ENCODE measurements at places on chromosomes 6 and 20. TPM values are rescaled to one million over a fixed set of nuclear protein-coding genes. Genes with fewer than 3 reads are reported as not detected.

DNA sequence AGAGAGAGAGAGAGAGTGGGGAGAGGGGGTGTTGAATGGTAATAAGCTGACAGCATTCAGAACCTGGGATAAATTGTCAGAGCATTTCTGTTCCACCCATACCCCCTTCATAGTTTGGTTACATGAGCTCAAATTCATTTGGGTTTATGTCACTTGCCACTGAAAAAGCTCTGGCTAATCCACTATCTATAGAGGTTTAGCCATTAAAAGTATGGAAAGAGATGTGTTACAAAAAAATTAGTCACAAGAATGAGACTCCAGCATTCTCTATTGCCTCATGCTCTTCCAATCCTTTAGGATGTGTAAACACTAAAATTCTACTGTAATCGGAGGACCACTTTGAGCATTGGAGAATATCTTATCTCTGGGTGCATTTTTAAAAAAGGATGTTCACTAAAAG is 297.6 kb upstream of the TCF21 start:
- no peak for DNase-seq

DNA sequence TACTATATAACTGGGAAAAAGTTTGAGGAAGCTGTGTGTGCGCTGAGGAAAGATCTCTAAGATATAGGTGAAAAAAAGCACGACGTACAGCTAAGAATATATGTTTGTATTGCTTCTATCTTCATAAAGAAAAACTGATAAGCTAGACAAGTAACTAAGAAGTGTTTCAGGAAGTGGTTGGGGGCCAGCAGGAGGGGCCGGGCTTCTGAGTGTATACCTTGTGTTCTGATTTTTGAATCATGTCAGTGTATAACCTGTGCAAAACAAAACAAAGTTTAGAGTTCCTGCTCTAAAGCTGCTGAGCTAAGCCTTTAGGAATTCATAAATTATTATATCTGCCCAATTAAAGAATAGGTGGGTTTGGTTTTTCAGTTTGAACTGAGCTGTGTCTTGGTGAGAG is 7.9 kb upstream of the OSER1 start:
- peak; percentile 76 for DNase-seq

DNA sequence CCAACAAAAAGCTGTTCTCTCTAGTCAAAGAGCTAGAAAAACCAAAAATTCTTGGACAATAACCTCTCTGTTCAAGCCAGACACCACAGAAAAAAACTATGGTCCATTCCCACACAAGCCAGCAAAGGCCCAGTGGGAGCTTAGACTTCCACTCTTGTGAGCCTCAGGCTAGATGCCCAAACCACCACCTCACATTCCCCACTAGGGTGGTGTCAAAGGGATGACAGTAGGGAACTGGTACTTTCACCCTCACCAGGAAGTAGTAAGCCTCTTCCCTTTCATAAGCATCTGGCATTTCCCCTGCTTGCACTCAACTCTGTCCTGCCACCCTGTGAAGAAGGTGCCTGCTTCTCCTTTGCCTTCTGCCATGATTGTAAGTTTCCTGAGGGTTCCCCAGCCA is 58.4 kb upstream of the RNF217 start:
- DNase-seq, result no peak

DNA sequence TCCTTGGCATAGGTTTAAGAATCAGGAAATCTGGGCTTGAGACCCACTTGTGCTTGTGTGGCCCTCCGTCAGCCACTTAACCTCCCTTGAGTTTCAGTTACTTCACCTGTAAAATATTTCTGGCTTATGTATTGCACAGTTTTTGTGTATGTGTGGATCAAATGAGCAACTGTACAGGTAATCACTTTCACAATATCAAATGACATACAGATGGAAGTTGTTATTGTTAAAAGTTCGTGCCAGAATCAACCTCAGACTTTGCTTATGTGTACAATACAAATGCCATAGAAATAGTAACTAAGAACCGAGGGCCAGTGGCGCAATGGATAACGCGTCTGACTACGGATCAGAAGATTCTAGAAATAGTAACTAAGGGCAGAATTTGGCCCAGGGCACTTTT is 65.6 kb upstream of the KIF13A start:
- DNase-seq, result no peak

DNA sequence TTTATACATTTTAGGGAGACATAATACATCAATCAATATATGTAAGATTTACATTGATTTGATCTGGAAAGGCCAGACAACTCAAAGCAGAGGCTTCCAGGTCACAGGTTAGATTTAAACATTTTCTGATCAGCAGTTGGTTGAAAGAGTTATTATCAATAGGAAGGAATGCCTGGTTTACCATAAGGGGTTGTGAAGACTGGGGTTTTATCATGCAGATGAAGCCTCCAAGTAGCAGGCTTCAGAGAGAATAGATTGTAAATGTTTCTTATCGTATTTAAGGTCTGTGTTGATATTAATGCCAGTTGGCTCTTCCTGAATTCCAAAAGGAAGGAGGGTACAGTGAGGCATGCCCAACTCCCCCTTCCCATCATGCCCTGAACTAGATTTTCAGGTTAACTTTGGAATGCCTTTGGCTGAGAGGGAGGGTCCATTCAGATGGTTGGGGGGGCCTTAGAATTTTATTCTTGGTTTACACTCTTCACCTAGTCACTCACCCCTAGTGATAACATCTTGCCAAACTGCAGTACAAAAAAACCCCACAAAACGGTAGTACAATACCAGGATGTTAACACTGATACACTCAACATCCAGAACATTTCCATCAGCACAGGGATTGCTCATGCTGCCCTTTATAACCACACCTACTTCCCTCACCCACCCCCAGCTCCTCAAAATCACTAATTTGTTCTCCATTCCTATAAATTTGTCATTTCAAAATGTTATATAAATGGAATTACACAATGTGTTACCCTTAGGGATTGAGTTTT is 259.6 kb upstream of the PLN start:
- DNase-seq, result no peak

DNA sequence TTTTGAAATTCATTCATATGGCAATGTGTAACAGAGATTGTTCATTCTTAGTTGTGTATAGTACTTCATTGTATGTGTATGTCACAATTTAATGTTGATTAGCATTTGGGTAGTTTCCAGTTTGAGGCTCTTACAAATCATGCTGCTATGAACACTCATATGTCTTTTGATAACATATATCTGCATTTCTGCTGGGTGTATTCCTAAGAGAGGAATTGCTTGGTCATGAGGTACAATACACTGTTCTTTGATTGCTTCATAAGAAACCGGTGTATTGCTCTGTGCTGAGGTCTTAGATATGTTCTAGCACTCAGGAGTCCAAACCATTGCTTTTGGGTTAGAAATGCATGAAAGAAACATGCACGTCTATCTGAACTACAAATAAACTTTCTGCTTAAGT is 492.9 kb upstream of the JAG1 start:
- DNase-seq, result no peak

- no peak for DNase-seq
Observed at GRCh38 chr20:10790013-10790412, 116.2 kb upstream of the JAG1 start.

DNA sequence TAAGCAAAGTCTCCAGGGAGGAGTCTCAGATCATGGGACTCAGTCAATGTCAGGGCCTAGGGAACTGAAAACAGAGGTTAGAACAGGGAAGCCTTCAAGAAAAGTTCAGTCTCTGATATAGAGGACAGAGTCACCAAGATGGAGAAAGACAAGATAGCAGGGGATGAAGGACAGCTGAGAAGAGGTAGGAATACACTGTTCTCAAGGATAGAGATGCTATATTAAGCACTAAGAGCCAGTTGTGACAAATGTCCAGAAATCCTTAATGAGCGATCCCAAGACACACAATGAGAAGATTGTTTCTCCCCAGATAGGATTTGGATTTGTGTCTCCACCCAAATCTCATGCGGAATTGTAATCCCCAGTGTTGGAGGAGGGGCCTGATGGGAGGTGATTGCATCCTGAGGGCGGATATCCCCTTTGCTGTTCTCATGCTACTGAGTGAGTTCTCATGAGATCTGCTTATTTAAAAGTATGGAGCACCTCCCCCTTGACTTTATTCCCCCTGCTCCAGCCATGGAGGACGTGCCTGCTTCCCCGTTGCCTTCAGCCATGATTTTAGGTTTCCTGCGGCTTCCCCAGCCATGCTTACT is 168.2 kb downstream of the AKAP7 start:
- no peak for DNase-seq

DNA sequence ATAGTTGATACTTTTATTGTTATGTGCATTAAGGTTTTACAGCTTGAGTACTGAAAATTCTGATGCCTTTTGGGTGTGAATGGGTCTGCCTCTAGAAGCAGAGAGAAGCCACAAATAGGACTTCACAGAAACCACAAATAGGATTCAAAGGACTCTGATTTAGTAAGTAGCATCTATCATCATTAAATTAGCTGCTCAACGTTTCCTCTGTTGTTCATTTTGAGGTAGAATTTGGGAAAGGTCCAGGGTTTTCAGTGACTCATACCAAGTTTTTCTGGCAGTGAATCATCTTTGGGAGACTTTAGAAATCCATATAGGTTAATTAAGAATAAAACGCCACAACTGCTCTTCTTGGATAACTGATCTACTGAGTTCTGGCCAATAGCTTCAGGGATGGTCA is 105.1 kb downstream of the PHF3 start:
- no peak for DNase-seq

Gene CLDN20
- total RNA-seq, result not detected

Gene GATA5
- not detected for total RNA-seq

Measured in activated CD4-positive, alpha-beta T cell treated with anti-CD3 and anti-CD28 coated beads for 36 hours (primary cell).